ENCODE measurements at places on chromosomes 16 and 17. TPM values are rescaled to one million over a fixed set of nuclear protein-coding genes. Genes with fewer than 3 reads are reported as not detected.

The CA7 gene
- not detected for polyA plus RNA-seq

The ST6GALNAC1 gene
- polyA plus RNA-seq, result 19.3 TPM

The HOXB6 gene
- 5.4 TPM for polyA plus RNA-seq

The GJD3 gene
- polyA plus RNA-seq, result 0.53 TPM

The SGCA gene
- 9.7 TPM for polyA plus RNA-seq

The ST6GALNAC2 gene
- polyA plus RNA-seq, result 15.4 TPM

The TTC19 gene
- 19.1 TPM for polyA plus RNA-seq

The USP43 gene
- polyA plus RNA-seq, result 3.3 TPM

The FOXL1 gene
- polyA plus RNA-seq, result 0.68 TPM

The PRR35 gene
- not detected for polyA plus RNA-seq

The PRAC2 gene
- polyA plus RNA-seq, result not detected

Data from lung (tissue), 17 donors.